CD4-positive, alpha-beta T cell (primary cell): ENCODE measurements at places on chromosomes 12 and 14.

DNA sequence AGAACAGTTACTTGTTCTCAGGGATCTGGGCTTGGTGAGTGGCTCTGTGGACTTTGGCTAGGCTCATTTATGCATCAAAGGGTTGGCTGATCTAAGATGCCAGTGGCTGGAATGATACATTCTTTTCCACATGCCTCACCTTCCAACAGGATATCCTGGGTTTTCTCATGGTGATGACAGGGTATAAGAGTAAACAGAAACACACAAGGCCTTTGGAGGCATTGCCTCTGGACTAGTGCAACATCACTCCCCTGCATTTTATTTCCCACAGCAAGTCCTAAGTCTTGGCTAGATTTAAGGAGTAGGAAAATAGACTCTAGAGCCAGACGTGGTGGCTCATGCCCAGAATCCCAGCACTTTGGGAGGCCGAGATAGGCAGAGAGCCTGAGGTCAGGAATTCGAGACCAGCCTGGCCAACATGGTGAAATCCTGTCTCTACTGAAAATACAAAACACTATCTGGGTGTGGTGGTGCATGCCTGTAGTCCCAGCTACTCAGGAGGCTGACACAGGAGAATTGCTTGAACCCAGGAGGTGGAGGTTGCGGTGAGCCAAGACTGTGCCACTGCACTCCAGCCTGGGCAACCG, 47.9 kb downstream of the RPH3A start:
- no peak for DNase-seq

GRCh38 chr14:95352481-95352880, 32.8 kb upstream of the CLMN start:
- DNase-seq = no peak

DNA sequence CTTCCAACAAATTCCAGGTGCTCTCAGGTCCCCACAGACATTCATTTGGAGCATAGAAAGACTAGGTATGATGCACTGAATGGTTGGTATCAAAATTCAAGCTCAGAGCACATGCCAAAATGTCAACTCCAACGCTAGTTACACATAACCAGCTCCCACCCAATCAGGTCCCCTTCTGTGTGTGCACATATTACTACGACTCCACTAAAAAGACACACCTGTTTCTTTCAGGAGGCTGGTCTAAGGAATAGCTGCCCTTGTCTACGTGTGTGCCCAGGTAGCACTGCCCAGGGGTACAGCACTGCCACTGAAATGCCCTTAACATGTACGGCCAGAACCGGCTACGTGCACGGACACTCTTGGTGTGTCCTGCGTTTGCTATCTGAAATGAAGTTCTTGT, 138.1 kb downstream of the KCNK10 start:
- no peak for DNase-seq

DNA sequence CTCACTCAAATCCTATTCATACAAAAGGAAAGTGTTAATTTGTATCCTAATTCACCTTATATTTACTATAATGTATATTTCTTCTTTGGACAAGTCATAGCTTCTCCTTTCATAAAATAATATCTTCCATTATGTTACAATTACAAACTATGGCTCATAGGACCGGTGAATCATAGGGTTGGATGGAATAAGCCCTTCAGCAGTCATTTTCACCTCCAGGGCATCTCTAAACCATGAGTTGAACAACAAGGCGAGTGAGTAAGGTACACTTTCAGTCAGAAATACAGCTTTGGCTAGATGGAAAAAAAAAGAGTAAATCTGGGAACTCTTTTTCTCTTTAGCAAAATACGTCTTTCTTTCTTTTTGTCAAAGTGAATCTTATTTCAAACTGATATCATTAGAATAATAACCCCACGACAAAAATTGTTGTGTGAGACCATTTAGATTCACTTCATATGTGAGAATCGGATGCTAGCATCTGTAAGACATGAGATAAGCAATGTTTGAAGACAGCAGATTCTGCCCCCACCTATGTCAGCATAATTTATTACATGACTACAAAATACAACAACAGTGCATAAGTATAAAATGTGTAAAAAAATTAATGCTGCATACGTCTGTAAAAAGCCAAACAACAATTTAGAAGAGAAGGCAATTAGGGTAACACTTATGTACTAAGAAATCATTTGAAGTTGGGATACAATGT, 184.4 kb upstream of the SLC38A2 start:
- no peak for DNase-seq

DNA sequence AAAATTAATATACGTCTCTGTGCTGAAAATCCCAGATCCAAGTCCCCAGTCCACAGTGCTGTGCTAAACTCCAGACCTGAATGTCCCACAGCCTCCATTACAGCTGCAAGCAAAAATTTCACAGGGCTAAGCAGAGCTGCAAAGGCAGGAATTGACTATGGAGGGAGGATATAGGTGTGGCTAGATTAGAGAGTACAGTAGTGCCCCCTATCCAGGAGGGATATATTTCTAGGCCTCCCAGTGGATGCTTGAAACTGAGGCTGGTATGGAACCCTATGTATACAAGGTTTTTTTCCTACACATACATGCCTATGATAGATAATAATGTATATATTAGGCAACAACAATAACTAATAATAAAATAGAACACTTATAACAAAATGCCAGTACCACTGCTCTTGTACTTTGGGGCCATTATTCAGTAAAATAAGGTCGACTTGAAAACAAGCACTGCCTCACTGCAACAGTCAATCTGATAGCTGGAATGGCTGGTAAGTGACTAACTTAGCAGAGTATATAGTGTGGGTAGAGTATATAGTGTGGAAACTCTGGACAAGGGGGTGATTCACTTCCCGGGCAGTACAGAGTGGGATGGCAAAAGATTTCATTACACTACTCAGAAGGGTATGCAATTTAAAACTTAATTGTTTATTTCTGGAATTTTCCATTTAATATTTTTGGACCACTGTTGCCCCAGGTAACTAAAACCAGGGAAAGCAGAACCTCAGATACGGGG, 82.7 kb downstream of the C14orf132 start:
- no peak for DNase-seq

DNA sequence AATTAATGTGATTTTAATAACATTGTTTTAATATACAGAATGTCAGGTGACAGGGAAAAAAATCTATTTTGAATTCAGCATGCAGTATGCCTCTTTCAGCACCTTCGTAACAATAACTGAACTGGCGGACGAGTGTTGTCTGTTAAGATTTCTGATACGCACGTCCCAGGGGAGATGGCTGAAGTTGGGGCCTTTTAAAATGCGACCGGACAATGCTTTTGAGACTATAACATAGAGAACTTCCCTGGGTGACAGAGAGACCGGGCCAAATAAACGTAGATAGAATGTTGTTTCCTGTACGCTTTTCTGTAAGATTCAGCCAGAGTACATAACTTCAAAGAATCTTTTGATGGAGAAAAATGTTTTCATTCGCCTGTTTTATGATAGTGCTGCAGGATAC, 239.7 kb downstream of the EGLN3 start:
- DNase-seq = no peak

DNA sequence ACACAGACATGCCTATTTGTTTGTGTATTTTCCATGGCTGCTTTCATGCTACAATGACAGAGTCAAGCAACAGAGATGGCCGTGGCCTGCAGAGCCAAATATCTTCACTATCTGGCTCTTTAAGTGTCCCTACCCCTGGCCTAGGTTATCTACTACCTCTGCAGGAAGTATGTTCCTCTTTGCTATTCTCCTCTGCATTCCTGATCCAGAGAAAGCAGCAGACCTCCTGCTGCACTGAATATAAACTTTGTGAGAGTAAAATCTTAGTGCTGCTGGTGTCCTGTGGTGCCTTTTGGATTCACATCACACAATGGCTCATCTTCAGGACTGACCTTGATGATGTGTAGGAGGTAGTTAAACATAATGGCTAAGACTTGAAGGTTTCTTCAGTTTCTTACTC, 233.4 kb downstream of the IPO8 start:
- DNase-seq = no peak

DNA sequence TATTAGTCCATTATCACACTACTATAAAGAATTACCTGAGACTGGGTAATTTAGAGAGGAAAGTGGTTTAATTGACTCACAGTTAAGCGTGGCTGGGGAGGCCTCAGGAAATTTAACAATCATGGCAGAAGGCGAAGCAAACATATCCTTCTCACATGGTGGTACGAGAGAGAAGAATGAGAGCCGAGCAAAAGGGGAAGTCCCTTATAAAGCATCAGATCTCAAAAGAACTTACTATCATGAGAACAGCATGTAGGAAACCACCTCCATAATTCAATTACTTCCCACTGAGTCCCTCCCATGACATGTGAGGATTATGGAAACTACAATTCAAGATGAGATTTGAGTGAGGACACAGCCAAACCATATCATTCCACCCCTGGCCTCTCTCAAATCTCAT, 422.6 kb downstream of the MDGA2 start:
- no peak for DNase-seq

- no peak for DNase-seq
Measured at GRCh38 chr12:93415723-93416464, 25.9 kb downstream of the UBE2N start.

DNA sequence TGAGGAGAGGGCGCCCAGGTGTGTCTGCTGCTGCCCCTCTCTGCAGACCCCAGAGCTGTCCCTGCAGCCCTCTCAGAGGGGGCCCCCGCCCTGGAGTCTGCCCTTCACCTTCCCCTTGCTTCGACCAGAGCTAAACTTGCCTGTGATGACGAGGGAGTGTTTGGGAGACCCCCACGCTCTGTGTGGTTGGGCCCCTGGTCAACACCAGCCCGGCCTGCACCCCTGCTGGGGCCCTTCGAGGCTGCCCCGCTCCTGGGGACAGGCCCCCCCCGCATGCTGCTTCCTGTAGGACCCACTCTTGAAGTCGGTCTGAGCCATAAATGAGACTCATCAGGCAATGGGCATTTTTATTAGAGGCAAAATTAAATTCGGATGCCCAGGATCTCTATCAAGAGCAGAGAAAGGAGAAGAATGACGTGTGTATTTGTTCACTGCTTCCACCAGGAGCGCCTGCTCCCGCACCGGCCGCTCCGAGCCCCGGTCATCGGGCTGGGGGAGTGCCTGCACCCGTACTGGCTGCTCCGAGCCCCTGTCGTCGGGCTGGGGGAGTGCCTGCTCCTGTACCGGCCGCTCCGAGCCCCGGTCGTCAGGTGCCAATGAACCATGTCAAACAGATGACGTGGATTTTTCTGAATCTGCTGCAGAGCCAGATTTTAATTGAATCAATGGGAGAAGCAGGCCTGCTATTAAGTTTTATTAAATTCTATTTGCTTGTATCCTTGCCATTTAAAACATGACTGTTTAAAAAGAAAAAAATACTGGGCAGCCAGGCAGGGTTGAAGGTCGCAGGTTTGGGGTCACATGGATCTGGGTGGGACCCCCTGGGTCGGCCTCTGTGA, 47.7 kb downstream of the NOC4L start:
- DNase-seq = no peak

- no peak for DNase-seq
Measured at GRCh38 chr12:129520739-129521138, 383.1 kb downstream of the TMEM132D start.

DNA sequence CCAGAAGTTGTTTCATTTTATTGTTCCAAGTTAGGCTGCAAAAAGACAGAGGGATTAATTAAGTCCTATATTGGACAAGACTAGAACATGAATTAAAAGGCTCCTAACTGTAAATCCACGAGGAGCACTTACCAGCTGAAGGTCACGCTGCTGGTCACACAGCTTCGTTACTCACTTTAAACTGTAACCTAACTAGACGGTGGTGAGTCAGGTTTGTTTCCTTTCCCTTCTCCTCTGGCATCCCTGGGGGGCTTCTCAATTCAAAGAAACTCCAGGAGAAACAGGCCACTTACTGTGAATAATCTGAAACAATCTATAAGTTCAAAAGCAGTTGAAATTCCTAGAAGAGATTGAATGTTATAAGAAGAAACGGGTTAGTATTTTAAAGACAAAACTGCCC, 331.4 kb downstream of the BCAT1 start:
- no peak for DNase-seq
